ENCODE measurements at places on chromosomes 4 and X.

- DNase-seq: no peak
Measured at GRCh38 chr4:77183777-77184420, 26.9 kb downstream of the CCNG2 start.

DNA sequence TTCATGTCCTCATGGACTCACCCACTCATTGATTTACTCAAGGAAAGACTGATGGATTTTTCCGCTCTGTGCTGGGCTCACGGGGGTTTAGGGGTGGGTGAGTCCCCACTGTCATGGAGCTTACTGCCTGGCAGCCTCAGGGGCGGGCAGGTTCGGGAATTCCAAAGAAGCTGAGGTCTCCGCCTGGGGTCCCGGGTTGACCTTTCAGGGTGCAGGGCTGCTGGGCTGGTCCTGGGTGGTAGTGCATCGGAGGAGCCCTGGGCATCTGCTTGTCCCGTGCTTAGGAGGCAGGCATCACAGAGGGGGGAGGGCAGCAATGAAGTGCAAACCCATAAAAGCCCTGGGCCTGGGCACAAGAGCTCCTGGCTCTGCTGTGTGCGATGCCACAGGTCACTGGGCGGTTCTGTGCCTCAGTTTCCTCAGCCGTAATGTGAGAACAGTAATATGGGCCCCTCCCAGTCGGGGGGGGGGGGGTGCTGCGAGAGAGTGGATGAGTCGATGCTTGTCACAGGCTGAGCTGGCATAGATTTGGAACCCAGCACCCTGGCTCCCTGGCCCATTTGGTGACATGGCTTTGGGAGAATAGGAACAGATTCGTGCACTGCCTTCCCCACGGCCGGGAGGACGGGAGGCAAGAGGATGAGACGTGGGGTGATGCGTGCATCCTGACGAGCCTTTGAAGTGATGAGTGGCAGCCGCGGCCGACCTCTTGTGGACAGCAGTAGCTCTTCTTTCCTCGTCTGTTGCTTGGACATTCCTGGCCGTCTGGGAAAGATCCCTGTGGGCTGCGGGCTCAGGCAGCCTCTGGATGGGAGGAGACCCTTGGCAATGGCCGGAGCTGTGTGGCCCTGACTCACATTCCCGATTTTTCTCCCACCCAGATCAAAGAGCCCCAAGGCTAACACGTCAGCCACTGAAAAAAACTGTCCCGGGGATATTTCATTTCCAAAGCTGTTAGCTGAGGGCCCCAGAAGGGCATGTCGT, 42.0 kb downstream of the PSAPL1 start:
- peak; percentile 15 for DNase-seq

GRCh38 chr4:94068753-94069719, 138.6 kb upstream of the SMARCAD1 start:
- no peak for DNase-seq

DNA sequence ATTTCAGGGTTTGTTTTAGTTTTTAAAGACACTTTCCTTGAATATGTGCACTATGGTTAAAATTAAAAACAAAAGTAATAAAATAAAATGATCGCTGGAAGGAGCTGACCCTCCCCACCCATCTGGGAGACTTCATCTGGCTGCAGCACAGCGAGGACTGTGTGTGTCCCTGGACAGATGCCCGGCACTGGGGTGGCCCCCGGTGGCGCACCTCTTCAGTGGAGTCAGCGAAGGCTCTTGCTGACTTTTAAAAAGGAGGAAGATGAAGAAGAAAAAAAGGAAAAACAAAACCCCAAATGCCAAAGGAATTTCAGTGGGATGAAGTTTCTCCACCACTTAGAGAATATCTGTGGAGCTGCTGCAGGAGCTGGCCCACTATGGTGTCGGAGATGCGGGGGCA, 5.4 kb upstream of the ADGRG4 start:
- peak; percentile 69 for DNase-seq

- no peak for DNase-seq
Measured at GRCh38 chr4:185019456-185020292, 1.4 kb downstream of the HELT start.

DNA sequence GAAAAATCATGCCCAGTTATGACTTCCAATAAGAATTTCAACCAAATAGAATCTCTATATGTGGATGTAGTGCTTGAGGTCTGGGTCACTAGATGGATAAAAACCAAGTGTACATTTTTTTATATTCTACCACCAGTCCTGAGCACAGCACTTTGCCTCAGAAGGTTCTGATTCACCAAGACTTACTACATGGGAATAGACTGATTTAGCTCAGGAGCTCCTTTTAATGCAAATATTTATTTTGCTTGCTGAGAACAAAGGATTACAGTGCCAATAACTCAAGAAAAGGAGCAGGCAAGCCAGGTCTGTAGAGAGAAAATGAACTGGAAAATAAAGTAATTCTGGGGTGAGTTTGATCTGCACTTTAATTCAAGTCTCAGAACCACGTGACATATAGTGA, 6.4 kb upstream of the XK start:
- no peak for DNase-seq

DNA sequence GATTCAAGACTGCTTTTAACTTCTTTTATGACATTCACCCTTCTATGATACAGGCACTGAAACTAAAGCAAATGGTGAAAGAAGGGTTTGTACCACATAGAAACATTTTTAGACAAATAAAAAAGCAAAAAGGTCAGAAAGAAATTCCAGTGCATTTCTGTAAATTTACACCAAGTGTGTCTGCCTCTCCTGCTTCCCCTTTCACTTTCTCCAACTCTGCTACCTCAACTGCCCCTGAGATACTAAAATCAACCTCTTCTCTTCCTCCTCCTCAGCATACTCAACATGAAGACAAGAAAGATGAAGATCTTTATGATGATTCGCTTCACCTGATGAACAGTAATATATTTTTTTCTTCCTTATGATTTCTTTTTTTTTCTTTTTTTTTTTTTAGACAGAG, 187.9 kb downstream of the LRBA start:
- DNase-seq: no peak

DNA sequence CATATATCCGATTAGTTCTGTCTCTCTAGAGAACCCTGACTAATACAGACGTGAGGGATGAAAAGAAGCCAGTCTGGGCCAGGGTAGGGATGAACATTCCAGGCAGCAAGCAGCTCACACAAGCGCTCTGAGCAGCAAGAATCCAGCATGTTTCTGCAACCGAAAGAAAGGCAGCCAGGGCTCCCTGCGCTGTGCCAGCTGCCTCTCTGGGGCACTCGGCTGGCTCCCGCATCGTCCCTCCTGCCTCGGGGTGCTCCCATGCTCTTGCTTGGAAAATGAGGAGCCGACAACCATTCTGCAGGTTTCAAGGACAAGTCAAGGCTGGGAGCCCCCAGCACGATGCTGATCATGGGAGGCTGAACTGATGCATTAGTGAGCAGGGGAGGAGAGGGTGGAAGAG, 7.0 kb downstream of the JAKMIP1 start:
- peak; percentile 20 for DNase-seq

DNA sequence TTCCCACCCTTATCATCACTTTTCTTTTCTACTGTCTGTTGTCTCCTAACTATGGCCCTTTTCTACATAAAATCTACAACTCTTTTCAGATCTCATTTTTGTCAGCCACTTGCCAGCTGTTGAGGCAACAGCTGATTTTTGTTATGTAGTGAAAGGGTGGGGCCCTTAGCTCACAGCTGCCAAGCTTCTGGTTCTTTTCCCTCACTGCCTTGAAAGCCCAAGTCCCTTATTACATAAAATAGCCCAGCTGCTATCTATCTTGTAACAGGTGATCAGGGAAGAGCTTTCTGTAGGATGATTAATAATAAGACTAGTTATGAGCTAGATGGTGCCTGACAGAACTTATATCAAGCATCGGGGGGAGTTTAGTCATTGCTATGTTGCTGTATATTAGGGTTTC, 45.9 kb downstream of the ADGRL3 start:
- DNase-seq: no peak

- no peak for DNase-seq
Measured at GRCh38 chr4:183757060-183757459, 98.0 kb downstream of the TRAPPC11 start.

DNA sequence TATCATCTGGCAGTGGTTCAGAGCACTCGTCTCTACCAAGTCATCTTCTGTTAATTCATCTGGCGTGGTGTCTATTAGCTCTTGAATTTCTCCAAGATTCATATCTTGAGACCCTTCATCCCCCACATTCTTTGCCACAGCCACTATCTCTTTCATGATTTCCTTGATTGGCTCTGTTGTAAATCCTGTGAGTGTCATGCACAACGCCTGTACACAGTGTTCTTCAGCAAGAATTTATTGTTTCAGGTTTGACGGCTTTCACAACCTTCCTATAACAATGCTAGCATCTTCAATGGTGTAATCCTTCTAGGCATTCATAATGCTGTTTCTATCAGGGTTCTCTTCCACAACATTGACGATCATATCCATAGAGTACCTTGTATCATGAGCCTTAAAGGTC, 30.9 kb downstream of the MGST2 start:
- DNase-seq: no peak

DNA sequence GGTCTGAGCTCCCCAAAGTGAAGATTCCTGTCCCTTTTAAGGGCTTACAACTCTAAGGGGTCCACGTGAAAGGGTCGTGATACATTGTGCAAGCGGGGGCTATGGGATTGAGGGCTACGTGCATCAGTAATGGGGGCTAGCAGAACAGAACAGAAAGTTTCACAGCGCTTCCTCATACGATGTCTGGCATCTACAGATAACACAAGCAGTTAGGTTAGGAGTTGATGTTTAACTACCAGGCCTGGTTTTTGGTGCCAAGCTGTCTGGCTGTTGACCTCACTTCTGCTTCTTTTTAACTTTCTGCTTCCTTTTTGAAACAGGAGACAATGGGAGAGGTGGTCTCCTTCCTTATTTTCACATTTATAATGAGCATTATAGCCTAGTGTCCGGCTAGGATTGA, 368.6 kb upstream of the CXorf51A start:
- DNase-seq: no peak

- no peak for DNase-seq
Measured at GRCh38 chrX:31545191-31545590, 473.4 kb upstream of the FTHL17 start.

- peak; percentile 94 for DNase-seq
Measured at GRCh38 chr4:121711263-121712000, 14.7 kb upstream of the ANXA5 start.

GRCh38 chrX:53269536-53270107, 11.8 kb downstream of the IQSEC2 start:
- no peak for DNase-seq

GRCh38 chr4:26916195-26916594, 55.6 kb downstream of the STIM2 start:
- no peak for DNase-seq

GRCh38 chr4:7590899-7591298, 156.2 kb upstream of the PSAPL1 start:
- no peak for DNase-seq

- no peak for DNase-seq
Measured at GRCh38 chrX:147498796-147499195, 412.9 kb upstream of the FMR1 start.

All from posterior cingulate gyrus (tissue), 11 donors.